Amniotic stem cell (primary cell): ENCODE measurements at places on chromosomes 16 and 17.
A peak's percentile ranks its signal among the peaks of the same experiment; 100 is the strongest.

- DNase-seq = no peak
Measured at GRCh38 chr17:34386343-34386696, 23.3 kb upstream of the CCL1 start.

- no peak for DNase-seq
Measured at GRCh38 chr17:75723171-75723930, 2.1 kb downstream of the ITGB4 start.

GRCh38 chr16:84218956-84219355, 20.9 kb downstream of the KCNG4 start:
- no peak for DNase-seq

DNA sequence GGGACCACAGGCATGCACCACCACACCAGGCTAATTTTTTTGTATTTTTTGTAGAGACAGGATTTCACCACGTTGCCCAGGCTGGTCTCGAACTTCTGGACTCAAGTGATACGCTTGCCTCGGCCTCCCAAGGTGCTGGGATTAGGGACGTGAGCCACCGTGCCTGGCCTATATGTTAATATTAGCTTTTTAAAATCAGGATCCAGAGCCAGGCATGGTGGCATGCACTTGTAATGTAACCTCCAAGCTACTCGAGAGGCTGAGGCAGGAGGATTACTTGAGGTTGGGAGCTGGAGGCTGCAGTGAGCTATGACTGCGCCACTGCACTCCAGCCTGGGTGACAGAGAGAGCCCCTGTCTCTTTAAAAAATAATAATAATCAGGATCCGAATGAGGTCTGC, 8.5 kb upstream of the ADCY7 start:
- DNase-seq = no peak

GRCh38 chr16:21057875-21058274, 92.8 kb downstream of the DNAH3 start:
- DNase-seq = no peak

GRCh38 chr17:5694551-5694950, 110.2 kb upstream of the NLRP1 start:
- DNase-seq = no peak

DNA sequence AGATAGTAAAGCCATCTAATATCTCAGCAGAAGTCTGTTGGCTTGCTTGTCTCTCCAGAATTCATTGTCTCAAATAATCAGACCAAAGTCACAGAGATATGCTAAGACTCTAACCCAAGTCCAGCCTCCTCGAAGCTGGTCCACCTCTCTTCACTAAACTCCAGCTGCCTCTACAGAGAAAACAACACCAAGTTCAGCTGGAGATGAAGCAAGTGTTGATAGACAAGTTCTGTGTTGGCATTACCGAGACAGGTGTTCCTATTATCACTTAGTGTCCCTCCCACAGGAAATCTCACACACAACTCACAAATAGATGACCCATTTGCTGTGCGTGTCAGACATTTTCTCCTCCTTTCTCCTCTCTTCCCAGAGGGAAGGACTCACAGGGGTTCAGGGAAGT, 164.4 kb upstream of the ANKFN1 start:
- no peak for DNase-seq

- no peak for DNase-seq
Measured at GRCh38 chr17:55666806-55667205, 55.9 kb downstream of the TMEM100 start.

GRCh38 chr16:87129771-87130170, 187.4 kb downstream of the C16orf95 start:
- peak; percentile 60 for DNase-seq

DNA sequence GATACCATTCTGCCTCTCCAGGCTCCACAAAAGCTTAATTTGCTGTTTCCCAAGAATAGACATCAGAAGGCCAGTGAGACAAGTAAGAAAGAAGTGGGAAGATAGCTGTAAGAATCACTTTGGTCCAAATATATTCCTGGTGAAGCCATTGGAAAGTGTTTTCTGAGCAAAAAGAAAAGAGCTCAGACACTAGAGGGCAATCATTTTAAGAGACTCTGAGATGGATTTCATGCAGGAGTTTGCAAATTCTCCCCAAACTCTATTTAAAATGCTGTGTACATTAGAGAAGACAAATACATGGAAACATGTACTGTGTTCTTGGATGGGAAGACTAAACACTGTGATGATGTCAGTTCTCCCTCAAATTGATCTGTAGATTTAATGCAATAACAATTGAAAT, 8.0 kb upstream of the SLC6A2 start:
- no peak for DNase-seq

- DNase-seq = no peak
Measured at GRCh38 chr16:30934827-30935557, 11.6 kb downstream of the FBXL19 start.

- no peak for DNase-seq
Measured at GRCh38 chr17:1966274-1967086, 58.7 kb downstream of the RTN4RL1 start.

GRCh38 chr16:5916711-5917191, 819.2 kb upstream of the EEF2KMT start:
- DNase-seq = no peak

DNA sequence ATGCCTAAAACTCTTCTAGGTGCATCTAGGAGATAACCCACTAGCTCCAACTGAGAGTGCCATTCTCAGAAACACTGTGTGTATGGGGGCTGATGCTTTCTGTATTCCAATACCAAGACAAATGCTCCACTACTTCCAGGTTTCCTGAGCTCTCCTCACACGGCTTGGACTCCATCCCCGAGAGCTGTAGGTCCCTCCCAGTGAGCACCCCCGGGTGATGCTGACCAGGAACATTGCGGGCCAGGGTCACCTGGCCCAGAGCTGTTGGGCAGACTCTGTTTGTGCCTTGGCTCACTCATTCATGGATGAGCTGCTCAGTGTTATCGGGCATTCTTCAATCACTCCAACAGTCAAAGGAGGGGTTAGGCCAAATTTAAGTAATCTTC, 7.0 kb downstream of the CUEDC1 start:
- DNase-seq = no peak

DNA sequence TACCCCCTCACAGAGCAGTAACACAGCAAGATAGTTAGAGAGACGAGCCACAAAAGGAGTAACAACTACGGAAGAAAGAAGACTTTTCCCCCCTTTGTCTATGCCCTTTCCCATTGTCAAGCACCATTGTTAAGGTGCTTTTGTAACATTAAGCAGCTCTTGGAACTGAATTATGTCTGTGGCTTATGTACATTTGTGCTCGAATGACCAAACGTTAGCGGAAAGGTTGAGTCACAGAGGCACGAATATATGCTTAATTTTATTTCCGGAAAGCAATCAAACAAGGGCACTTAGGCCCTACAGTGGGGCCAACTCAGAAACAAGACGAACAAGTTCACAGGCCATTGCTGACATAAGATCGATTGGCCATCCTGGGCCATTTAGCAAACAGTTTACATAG, 109.5 kb downstream of the ANKFN1 start:
- DNase-seq = no peak

DNA sequence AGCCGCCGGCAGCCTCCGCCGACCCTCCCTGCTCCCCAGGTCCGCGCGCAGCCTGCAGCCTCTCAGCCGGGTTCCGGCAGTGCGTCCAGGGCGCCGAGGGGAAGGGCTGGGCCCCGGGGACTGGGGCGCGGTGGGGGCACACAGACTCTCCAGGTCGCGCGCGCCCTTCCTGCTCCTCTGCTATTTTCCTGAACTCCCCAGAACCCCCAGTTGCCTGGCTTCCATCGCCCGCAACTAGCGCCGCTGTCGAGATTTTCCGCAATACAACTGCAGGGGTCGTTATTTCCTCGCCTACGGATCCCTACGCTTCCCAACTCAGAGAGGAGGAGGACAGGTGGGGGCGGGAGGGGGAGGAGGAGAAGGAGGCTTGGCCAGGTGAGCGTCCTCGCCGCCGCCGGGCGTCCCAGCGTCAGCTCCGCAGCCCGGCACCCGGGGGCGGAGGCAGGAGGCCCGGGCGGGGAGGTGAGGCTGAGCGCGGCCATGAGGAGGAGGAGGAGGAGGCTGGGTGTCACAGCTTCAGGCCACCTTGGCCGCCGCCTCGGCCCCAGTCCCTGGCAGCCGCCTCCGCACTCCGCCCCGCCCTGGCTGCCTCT, at the start of gene CA10:
Gene CA10, minus strand, starts transcription at position 265 of the 593 bp plus-strand sequence.
- DNase-seq = no peak

- no peak for DNase-seq
Measured at GRCh38 chr16:60905811-60906210, 1130.4 kb downstream of the CDH8 start.

- no peak for DNase-seq
Measured at GRCh38 chr17:61476476-61477203, 24.4 kb downstream of the TBX4 start.

DNA sequence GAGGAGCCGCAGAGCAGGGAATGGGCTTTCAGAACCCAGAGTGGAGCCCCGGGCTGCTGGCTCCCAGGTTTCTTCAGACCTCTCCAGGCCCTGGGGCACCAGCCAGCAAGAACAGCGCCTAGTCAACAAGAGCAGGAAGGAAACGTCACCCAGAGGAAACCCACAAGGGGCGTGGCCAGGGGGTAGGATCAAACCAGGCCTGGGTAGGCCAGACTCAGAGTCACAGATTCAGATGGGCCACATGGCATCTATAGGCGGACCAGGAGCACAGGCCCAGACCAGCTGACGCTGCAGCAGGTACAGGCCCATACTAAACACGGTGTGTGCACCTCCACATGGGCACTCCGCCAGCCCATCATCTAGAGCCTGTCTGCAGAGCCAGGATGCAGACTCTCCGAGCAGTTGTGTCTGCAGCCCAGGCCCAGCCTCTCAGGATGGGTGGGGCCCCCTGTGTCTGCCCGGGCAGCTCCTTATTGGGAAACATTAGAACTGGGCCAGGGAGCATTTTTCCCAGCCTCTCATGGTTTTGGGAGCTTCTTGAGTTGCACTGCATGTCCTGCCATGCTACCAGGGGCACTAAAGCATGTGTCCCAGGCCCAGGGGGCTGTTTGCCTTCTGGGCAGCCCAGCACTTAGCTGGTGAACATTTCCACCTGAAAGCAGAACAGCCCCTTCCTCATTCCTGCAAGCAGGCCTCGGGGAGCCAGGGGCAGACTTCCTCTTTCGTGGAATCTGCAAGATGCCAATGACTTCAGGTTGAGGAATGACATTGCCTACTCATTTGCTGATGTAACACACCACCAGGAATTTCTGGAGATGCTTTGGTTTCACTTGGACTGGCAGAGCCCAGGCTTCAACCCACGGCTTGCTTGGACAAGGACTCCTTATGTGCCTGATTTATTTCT, at the start of gene NLRP1:
Gene NLRP1, minus strand, starts transcription at position 127 of the 904 bp plus-strand sequence. CDS start 552 bp downstream, outside the sequence.
- DNase-seq = peak; percentile 80

GRCh38 chr16:87491522-87492290, 1.1 kb downstream of the ZCCHC14 start:
- DNase-seq = no peak

DNA sequence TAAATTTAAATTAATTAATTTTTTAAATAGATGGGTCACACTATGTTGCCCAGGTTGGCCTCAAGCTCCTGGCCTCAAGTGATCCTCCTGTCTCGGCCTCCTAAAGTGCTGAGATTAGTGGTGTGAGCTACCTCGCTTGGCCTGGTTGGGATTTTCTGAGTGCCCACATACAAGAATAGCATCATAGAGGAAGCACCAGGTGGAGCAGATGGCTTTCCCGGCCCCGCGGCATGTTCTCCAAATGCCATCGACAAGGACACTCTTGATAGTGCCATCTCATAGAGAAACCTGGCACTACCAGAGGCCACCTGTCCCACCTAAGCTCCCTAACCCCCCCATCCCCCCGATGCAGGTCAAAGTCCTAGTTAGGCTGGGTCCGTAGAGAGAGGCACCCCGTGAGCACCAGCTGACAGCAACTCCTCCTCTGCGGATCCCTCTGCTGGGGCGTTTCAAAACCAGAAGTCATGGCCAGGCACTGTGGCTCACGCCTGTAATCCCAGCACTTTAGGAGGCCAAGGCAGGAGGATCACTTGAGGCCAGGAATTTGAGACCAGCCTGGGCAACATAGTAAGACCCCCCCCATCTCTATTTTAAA, 65.9 kb downstream of the DNAH3 start:
- DNase-seq = no peak

GRCh38 chr17:47847341-47848197, 3.4 kb downstream of the SP6 start:
- no peak for DNase-seq

DNA sequence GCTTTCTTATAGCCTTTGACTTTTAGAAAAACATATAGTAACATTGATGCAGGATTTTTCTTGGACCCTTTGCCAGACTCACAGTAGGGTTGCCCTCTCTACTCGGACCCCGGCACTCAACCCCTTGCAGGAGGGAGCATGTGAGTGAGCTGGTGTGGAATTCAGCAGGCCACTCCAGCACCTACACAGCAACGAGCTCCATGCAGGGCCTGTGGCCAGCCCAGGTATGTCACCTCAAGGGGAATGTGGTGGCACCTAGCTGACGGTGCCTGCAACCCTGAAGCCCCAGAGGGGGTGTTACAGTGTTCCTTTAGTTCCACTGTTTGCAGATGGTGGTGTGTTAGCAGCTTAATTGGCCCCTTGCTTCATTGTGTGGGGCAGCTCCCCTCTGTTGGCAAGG, 414.9 kb downstream of the KCNJ2 start:
- no peak for DNase-seq

- DNase-seq = no peak
Measured at GRCh38 chr17:80445726-80446110, 30.7 kb downstream of the NPTX1 start.

DNA sequence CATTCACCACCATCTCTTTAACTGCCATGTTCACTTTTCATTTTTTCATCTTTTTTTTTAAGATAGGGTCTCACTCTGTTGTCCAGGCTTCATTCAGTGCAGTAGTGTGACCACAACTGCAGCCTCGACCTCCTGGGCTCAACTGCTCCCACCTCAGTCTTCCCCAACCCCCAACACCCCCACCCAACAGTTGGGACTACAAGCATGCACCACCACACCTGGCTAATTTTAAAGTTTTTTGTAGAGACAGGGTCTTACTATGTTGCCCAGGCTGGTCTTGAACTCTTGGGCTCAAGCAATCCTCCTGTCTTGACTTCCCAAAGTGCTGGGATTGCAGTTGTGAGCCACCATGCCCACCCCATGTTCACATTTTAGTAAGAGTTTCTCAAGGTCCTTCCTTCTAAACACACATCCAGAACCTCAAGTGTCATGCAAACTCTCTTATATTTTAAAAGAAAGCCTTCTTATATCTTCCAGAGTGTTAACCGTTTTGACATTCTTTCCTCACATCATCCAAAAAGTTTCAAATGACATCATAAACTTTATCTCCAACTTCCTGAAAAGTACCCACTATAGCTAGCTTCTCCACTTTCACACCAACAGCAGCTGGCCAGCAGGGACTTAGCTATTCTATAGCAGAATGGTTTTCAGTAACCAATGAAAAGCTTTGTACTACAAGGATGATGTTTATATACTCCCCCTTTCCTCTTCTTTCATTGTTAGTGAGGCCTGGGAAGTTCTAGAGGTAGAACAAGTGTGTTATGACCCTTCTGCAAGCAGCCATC, 49.3 kb downstream of the TRAF4 start:
- no peak for DNase-seq

GRCh38 chr17:27600471-27600870, 30.5 kb upstream of the LGALS9 start:
- DNase-seq = no peak

GRCh38 chr16:70258065-70258464, 6.3 kb upstream of the EXOSC6 start:
- no peak for DNase-seq
